ENCODE measurements at places on chromosomes 12 and 14.

DNA sequence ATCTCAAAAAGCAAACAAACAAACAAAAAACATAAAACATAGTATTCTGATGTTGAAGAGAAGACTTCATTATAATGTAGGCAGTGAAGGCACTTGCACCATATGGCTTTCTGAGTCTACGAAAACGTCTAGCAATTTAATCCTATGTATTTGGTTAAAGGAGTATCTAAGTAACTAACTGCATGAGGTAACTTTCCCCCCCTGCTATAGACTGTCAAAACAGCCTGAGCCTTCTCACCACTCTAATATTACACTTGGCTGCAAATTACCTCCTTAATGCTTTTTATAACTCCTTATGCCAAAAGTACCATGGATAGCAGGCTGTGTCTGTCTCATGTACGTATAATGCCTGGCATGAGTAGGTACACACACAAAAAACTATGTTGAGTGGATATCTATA lies 607.6 kb upstream of the FLRT2 start:
- DNase-seq = no peak

DNA sequence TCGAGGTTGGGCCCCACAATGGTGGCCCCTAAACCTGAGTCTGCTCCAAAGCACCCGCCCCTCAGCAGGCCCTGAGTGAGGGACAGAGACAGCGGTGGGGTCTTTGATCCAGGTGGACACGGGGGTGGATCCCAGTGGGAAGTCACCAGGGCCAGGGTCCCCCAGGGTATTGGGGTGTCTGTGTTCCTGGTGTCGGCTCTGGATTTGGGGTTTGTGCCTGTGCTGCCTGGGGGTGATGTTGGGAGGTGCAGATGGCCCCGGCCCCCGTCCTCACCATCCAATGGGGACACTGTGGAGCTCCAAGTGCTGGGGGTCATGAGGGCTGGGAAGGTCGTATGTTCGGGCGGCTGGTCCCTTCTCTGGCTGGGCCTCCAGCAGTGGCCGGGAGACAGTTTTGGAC lies 354.2 kb downstream of the TMEM121 start:
- DNase-seq = no peak

DNA sequence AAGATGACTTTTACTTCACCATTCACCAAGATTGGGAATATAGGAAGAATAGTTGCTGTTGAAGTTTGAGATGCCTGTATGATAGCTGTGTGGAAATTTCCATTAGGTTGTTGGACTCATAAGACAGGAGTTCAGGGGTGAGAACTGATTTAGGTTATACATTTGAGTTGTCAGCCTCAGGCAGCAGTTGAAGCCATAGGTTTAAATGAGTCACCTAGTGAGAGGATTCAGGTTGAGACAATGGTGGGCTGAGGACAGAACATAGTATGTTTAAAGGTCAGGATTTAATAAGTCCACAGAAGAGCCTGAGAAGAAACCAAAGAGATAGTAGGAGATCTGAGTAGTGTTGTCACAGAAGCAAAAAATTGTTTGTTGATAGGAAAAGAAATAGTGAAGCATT lies 63.6 kb upstream of the MON2 start:
- DNase-seq = no peak

DNA sequence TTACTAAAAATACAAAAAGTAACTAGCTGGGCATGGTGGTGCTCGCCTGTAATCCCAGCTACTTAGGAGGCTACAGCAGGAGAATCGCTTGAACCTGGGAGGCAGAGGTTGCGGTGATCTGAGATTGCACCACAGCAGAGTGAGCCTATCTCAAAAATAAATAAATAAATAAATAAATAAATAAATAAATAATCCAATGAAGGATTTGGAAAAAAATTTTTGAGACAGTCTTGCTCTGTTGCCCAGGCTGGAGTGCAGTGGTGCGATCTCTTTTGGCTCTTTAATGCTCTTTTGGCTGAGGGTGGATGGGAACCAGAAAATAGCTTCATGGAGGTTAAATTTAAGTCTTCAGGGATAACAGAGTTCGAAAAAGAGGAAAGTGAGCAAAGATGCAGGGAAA lies 11.7 kb downstream of the ATP5MC2 start:
- DNase-seq = no peak

GRCh38 chr12:123131291-123131832 lies 19.5 kb downstream of the PITPNM2 start:
- no peak for DNase-seq

GRCh38 chr14:90375934-90376333 lies 20.9 kb upstream of the CALM1 start:
- DNase-seq = no peak

DNA sequence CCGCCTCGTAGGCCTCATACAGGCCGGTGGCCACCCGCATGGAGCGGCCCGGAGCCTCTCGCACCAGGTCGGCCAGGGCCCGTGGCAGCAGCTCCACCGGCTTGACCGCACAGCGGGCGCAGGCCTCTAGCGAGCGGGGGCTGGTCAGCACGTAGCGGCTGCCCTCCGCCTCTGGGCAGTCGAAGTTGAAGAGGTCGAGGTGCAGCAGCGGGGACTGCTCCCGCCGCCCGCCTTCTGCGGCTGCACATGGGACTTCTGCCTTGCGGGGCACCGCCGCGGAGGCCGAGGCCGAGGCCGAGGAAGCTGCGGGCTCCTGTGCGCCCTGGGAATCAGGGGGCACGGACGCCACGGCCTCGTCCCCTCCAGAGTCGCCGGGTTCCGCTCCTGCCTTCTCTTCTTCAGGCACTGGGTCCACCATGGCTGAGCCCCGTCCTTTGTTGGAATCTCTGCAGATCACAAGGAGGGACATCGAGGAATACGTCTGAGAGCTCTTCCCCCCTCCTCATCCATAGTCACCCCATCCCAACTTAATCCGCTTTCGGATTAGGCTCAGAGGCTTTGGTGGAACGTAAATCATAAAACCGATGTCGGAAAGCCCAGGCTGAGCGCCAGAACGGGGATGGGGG lies 1.4 kb downstream of the CCDC177 start:
- DNase-seq = no peak

DNA sequence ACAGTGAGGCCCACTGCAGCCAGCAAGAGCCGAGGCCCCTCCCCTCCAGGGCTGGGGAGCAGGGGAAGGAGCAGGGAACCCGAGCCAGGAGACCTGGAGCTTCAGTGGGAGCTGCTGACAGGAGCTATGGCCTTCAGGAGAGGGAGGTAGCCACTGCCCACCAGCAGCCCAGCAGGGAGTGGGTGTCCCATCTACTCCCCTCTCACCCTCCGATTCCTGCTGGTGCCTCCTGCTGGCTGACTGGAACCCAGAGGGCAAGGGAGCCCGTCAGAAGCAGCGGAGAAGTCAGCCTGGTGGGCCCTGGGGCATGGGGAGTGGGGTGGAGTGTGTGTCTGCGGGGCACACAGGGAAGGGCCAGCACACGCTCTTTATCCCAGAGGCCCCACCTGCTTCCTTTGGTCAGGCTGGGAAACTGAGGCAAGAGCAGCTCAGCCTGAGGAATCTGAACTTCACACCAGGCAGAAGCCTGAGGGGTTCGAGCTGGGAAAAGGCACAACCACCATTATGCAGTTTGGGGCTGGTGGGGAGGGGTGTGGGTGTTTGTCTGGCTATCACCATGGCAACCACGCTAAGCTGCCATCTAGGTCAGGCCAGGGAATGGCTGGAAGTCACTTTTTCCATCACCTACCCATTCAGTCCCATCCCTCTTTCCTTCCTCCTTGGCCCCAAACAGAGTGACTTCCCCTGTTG lies 36.8 kb upstream of the PLEKHG6 start:
- DNase-seq = no peak

GRCh38 chr14:65588426-65589140 lies 176.1 kb downstream of the FUT8 start:
- DNase-seq = no peak

DNA sequence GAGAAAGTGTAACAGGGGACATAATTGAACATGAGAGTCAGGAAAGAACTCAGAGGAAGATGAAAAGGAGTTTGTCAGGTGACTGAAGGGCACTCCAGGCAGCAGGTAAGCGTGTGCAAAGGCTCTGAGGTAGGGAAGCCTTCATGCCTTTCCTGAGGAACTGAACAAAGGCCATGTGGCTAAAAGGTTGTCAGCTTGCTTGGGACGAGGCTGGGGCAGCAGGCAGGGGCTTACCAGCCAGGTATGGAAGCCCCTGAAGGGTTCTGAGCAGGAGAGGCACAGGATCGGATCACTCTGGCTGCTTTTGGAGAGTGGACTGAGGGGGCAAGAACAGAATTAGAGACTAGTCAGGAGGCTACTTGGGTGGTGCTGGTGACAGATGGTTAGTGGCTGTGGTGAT lies 5.2 kb downstream of the LPCAT3 start:
- DNase-seq = no peak

- no peak for DNase-seq
These were observed 35.8 kb upstream of the FBXO33 start for GRCh38 chr14:39467889-39468524.

- no peak for DNase-seq
These were observed 677.4 kb upstream of the TMEM132C start for GRCh38 chr12:127589541-127589940.

GRCh38 chr14:56199982-56200577 lies 81.9 kb downstream of the PELI2 start:
- no peak for DNase-seq

GRCh38 chr14:89504602-89505313 lies 87.7 kb upstream of the FOXN3 start:
- no peak for DNase-seq

DNA sequence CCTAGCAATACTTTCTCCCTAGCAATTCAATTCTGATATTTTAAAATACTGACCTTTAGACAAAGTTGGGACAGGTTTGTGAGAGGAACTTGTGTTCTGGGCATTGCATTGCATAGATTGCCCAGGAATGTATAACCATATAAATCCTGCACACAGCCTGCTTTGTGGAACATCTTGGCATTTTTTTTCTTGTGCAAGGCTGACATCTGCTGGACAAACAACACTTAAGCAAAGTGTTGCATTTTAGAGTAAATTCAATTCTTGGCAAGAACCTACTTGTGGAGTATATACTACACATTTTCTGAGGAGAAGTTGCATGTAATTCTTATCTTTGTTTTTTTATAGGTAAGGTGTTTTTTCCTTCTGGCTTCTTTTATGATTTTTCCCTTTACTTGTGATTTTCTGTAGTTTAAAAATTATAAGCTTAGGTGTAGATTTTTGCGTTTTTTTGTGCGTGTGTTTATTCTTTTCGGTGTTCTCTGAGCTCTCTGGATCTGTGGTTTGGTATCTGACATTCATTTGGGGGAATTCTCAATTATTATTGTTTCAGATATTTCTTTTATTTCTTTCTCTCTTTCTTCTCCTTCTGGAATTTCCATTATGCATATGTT lies 26.4 kb downstream of the TESPA1 start:
- peak; percentile 49 for DNase-seq

- DNase-seq = no peak
These were observed 462.2 kb downstream of the LRIG3 start for GRCh38 chr12:58458102-58458501.

GRCh38 chr12:116544656-116545055 lies 14.5 kb upstream of the MAP1LC3B2 start:
- no peak for DNase-seq

DNA sequence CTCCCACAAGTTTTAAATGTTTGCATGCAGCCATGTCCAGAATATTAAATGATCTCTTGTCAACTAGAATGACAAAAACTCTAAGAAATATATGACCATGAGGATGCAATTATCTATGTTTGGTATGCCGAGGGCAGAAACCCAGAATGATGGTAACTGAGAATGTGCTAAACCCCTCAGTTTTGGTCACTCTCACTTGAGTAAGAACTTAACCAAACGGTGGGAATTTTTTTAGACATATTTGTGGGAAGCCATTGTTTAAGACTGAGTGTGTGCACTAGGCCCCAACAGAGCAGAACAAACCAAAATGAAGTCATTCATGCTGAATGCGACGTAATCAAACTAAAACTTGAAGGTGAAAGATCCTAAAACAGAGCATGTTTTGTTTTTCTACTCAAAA lies 1927.9 kb upstream of the SEL1L start:
- DNase-seq = no peak

GRCh38 chr12:46459861-46460545 lies 87.4 kb upstream of the SLC38A2 start:
- DNase-seq = no peak

DNA sequence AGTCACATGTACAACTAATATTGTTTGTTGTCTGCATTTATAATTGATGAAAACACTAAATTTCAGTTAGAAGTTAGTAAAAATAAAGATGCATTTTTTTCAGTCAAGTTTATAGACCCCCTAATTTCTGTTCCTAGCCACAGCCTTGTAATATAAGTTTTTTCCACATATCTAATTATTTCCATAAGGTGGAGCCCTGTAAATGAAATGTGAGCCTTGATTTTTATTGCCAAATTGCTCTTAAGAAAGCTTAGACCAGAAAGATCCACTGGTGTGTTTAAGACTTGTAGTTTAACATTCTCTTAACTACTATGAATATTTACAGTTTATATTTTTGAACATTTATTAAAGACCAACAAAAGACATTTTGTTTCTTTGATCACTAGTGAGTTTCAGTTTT lies 322.1 kb upstream of the RGS6 start:
- no peak for DNase-seq

DNA sequence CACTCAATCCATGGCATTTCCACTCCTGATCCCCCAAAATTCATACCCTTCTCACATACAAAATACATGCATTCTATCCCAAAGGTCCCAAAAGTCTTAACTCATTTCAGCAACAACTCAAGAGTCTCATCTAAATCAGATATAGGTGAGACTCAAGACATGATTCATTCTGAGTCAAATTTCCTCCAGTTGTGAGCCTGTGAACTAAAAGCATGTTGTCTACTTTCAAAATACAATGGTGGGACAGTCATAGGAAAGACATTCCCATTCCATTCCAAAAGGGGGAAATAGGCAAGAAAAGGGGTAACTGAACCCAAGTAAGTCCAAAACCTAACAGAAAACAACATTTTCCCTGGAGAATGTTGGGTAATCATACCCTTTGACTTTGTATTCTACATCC lies 103.3 kb downstream of the C12orf75 start:
- DNase-seq = no peak

DNA sequence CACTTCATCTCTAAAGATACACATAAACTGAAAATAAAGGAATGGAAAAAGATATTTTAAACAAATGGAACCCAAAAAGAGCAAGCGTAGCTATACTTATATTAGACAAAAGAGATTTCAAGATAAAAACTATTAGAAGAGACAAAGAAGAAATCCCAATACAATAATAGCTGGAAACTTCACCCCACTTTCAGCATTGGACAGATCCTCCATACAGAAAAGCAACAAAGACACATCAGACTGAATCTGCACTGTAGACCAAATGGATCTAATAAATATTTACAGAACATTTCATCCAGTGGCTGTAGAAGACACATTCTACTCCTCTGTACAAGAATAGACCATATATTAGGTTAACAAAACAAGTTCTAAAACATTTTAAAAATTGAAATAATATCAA lies 117.6 kb upstream of the PDE3A start:
- DNase-seq = no peak
